Activated CD4-positive, alpha-beta T cell treated with anti-CD3 and anti-CD28 coated beads for 4 hours (primary cell): ENCODE measurements at places on chromosomes 6 and 20.

DNA sequence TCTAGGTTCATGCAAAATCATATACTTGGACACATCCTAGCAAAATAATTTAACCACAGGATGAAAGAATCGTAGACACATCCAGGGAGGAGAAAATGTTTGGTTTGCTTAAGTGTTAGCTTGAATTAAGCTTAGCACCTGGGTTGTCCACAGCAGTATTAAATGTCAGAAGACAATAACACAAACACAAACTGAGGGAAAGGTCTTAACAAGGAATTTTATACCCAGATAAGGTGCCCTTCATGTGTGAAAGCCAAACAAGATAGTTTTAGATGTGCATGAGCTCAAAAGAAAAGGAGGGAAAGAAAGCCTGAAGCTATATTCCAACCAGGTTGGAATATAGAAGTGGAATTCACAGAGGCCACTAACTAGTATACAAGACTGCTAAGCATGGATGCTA, 49.1 kb downstream of the SLC23A2 start:
- DNase-seq, result no peak

DNA sequence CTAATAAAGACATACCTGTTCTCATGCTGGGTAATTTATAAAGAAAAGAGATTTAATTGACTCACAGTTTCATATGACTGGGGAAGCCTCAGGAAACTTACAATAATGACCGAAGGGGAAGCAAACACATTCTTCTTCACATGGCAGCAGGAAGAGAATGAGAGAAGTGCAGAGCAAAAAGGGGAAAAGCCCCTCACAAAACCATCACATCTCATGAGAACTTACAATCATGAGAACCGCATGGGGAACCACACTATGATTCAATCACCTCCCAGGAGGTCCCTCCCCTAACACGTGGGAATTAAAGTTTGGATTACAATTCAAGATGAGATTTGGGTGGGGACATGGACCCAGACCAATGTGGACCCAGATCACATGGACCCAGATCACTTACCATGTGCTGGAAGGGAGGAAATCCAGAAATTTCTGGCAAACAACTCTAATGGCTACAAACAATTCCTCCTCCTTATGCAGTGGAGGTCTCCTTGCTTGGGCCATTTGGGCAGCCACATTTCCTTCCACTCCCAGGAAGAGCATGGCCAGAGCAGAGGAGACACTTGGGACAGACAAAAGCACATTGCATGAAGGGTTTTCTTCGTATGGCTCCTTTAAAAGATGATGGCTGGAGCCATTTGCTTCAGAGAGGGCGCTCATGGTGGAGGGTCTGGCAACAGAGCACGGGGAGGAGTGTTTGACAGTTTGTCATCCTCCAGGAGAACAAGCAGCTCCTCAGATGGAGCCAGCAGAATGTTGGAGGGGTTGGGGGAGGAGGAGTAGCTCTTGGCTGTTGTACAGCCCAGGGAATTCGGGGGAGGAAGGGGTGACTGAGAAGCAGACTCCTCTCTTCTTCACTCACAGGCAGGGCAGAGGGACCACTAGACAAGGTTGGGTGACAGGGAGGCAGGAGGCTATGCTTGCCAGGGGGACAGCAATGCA, 30.4 kb downstream of the SERPINB9 start:
- no peak for DNase-seq

DNA sequence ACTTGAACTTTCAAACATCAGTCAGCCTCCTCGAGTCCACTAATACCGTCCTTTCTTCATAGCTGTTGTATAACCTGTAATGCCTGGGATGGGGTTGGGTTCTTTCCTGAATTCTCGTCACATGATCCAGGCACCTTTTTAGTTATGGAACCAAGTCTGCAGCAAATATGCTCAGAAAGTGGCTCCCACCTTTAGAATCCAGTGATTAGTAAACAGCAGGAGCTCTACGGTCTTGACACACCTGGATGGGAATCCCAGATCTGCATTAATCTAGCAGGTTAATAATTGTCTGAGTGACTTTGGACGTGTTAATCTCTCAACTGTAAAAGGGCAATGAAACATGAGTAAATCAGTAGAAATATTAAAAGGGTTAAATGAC, 729 bp upstream of the ZHX3 start:
- DNase-seq, result no peak

DNA sequence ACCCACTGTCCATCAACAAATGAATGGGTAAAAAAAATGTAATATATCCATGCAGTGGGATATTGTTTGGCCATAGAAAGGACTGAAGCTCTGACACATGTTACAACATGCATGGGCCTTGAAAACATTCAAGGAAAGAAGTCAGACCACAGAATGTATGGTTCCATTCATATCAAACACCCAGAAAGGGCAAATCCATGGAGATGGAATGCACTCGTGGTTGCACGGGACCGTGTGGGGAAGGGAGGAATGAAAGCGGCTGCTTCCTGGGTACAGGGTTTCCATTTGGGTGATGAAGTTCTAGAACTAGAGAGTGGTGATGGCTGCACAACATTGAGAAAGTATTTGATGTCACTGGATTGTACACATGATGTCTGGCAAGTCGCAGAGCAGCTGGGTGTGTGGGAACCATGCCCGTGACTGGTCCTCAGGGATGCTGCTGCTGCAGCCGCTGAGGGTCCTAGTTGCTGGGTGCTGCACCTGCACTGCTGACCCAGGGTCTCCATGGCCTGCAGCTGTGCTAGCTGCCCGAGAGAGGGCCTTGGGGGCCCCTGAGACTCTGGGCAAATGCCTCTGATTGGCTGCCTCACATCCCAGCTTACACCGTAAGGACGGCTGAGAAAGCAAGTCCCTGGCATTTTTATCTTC, 220.3 kb downstream of the NRN1 start:
- no peak for DNase-seq

GRCh38 chr20:45456632-45457031, 12.9 kb upstream of the WFDC2 start:
- DNase-seq, result no peak

DNA sequence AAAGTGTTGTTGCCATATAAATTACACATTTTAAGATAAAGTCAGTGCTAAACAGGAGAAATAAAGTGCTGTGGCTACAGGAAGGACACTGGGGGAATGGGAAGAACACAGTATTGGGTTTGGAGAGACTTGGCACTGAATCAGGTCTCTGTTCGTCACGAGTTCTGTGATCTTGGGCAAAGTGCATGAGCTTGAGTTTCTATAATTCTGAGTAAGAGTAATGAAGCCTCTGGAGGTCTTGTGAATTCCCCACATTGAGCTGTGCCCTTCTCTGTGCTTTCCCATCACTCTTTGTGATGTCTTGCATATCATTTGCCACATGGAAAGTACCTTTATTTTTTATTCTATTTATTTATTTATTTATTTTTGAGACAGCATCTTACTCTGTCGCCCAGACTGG, 16.8 kb upstream of the EEF1A1 start:
- DNase-seq, result no peak

DNA sequence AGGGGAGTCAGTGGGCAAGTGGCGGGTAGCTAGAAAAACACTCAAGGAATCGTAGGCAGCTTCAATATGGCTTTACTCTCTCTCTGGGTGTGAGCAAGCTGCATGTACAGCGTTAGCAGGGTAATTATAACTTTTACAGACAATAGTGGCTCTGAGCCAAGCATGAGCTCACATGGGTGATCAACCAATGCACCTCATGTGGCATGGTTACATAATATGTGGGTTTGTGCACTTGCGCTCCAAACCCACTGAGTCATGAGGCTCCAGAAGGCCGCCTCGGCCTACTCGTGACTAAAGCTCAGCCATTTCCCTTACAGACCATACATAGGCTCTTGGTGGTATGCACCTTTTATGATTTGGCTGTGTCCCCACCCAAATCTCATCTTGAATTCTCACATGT, 78.4 kb upstream of the FBXL4 start:
- no peak for DNase-seq

GRCh38 chr20:50724851-50725723, 6.3 kb upstream of the PARD6B start:
- peak; percentile 79 for DNase-seq

DNA sequence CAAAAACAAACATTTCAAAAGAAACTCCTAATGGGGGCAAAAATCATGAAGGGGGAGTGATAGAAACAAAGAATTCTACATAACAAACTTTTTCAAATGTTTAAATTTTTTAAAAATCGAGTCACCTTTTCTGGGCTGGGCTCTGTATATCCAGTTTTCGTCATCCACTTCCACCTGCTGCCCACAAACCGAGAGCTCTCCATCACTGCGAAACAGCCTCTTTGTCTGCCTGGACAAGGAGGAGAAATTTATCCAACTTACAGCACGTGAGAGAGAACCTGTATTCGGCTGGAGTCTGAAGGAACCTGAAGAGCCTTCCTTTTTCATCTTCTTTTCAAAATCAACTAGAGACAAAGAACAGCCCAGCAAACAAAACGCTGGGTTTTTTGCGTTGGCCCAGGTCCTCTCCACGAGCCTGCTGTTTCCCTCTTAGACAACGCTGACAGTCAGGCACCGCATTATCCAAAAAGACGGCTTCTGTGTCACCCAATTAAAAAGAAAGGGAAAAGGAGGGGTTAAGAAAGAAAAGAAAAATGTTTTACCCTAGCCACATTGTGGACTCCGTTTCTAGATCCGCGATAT, 72.4 kb upstream of the NHSL1 start:
- no peak for DNase-seq

DNA sequence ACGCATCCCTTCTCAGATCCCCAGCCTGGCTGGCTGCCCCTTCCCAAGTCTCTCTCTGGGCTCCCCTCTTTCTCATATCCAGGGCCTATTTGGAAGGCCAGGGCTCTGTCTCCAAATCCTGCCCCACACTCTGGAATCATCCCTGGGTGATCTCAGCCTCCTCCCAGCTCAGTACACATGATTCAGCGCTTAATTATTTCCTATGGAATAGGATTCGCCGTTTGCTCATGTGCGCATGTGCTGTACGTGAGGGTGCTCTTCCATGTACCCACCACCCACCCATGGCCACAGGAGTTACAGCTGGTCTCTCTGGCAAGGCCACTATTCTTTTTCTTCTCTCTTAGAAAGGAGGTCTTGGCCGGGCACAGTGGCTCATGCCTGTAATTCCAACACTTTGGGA, 81.7 kb upstream of the FOXP4 start:
- DNase-seq, result no peak

DNA sequence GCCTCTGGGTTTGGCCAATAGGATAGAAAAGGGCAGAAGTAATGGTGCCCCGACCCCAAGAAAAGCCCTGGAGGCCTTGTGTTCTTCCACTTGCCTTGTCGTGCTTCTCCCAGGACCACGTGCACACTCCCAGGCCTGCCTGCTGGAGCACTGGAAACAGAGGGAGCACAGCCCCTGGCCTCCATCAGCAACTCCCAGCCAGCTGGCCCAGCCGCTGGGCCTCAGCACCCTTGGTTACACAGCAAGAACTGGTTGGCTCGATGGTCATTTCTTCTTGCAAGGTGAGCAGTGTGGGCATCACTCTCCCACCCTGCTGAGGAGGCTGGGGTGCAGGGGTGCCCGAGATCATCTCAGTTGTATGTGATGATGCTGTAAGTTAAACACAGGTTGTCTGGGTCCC, 69.2 kb upstream of the CST7 start:
- no peak for DNase-seq

- no peak for DNase-seq
Observed at GRCh38 chr6:95489185-95489863, 88.0 kb upstream of the MANEA start.

GRCh38 chr20:32364554-32365208, 6.5 kb downstream of the ASXL1 start:
- no peak for DNase-seq
